ENCODE measurements at places on chromosomes 3 and 15.

DNA sequence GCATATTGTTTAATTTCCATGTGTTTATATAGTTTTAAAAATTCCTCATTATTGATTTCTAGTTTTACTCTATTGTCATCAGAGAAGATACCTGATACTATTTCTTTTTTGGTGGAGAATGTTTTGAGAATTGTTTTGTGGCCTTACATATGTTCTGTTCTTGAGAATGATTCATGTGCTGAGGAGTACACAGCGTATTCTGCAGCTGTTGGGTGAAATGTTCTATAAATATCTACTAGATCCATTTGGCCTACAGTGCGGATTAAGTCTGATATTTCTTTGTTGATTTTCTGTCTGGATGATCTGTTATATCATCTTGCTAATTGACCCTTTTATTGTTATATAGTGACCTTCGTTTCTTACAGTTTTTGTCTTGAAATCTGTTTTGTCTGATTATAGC, 109.7 kb downstream of the UBE2E2 start:
- no peak for DNase-seq

DNA sequence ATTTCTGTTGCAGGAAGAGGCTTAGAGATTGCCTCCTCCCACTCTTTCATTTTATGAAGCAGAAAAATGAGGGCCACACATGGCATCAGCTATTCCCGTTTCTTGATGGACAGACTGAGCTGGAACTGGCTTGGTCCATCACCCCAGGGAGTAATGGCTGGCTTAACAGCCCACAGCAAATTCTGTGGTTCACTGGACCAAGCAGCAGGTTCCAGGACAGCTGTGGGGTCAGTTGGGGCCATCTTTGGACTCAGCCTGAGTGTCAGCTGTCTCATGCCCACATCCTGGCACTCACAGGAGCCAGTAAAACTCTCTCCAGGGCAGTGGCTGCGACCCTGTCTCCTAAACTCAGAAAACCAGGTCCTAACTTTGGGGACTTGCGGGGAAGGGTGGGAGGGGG, 36.5 kb downstream of the ZDHHC19 start:
- no peak for DNase-seq

DNA sequence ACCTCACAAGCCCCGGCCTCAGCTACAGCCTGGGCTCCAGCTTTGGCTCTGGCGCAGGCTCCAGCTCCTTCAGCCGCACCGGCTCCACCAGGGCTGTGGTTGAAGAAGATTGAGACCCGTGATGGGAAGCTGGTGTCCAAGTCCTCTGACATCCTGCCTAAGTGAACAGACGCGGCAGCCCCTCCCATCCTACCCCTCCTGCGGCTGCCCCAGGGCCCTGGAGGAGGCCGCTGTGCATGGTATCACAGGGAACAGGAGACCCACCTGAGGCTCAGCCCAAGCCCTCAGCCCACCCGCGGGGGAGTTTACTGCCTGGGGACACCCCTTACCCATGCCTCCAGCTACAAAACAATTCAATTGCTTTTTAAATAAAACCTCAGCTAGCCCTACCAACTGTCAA, 6.0 kb upstream of the LARP6 start:
- DNase-seq: no peak

GRCh38 chr15:64703632-64703959, 71.8 kb downstream of the RBPMS2 start:
- no peak for DNase-seq

DNA sequence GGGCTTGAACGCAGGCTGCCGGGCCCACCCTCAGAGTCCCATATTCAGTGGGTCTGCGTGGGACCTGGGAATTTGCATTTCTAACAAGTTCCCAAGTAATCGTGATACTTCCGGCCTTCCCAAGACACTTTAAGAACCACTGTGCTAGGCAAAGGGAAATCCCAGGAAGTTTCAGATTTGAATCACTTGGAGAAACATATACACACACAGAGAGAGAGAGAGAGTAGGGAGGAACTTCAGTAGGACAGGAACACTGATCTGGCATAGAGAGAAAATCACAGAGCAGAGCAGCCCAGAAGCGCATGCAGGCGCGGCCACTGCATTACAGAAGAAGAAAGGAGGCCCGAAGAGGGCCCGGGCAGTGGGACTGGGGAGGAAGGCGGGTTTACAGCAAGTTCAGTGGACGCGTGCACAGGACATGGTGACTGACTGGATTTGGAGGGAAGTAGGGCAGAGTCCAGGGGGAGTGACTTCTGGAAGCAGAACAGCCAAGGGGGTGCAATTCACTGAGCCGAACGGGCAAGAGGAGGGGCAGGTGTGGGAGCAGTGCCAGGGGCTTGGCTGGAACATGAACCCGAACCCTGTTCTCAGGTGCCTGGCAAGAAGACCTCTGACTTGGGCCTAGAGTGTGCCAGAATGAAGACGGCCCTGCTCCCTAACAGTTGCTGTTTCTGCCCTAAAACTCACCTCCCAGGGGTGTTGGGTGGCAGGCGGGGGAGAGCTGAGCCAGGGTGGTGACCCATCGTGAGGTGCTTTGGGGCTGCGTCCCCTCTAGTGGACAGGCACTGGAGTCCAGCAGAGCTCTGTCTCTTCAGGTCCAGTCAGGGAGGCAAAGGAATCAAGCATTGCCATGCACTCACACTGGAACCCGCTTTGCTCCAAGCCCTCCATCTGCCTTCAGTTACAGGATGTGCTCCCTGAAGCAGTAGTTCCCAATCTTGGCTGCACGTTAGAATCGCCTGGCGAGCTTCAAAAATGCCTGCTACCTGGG, 101.3 kb upstream of the HES1 start:
- no peak for DNase-seq

GRCh38 chr3:111989061-111989678, 9.6 kb upstream of the TAGLN3 start:
- DNase-seq: peak; percentile 26

DNA sequence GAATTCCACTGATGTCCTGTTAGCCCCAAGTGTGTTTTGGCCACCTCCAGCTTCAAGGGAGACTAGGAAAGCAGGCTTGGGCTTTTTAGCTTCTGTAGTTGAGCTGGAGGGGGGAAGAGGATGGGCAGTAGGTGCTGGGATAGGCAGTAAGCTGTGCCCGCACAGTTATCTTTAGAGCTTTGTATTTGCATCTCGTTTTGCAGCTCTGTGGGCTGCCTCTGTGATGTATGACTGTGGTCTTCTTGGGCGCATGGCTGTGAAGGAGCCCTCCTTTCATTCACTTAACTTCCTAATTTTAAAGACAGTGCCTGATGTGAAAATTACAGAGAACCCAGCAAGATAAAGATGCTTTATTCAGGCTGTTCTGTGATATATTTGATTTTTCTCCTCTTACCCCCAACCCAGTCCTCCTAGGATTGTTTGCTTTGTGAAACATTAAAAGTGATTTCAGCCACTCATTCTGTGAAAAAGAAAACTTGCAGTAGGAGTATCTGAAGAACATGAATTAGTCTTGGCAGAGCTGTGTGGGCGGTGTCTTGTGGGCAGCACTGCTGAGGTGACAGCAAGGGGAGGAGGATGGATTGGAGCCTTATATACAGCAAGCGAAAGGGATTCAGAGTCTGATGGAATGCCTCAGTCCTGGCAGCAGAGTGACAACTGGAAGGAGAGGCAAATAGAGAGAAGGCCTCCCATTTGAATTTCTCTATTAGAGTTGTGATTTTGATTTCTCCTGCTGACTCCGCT, 74.3 kb downstream of the LARS2 start:
- DNase-seq: no peak

DNA sequence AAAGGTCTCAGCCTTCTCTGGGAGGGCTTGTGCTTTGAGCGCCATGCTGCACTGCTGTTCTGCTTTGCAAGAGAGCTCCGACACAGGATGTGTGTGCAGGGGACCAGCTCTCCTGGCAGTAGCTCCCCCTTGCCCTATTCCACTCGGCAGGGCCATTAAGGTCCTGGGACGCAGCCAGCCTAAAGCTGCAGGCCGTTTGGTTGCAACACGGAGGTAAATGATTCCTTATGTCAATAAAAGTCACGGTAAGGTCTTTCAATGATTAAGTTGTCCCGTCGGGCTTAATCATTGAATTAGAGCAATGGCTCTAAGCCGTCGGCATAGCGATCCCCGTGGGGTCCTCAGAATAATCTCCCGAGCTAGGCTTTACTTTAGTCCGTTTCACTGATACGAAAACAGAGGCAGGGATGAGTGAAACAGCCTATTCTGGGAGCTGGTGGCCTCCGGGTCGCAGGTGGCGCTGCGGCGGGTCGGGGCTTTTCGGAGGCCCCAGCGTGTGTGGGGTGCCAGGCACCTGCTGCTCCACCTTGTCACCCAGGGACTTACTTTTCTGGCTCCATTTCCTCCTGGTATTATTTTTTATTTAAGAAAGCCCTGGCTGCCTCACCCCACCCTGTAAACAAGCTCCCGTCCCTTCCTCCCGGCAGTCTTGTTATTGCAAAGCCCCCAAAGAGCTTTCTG, 525.2 kb downstream of the OCA2 start:
- DNase-seq: no peak

Measured in NCI-H446 treated with DMSO at 0.1 percent for 48 hours (cell line).